Activated T-helper 2 cell treated with anti-CD3 and anti-CD28 coated beads, Interferon-gamma antibody, Interleukin-2, Interleukin-4, amounts not matched to agents 10 μg/mL and 5 μg/mL and 100 μg/mL, durations not matched to agents 14 hours and 24 hours and 36 hours (primary cell): ENCODE measurements at places on chromosomes 12 and 14.

DNA sequence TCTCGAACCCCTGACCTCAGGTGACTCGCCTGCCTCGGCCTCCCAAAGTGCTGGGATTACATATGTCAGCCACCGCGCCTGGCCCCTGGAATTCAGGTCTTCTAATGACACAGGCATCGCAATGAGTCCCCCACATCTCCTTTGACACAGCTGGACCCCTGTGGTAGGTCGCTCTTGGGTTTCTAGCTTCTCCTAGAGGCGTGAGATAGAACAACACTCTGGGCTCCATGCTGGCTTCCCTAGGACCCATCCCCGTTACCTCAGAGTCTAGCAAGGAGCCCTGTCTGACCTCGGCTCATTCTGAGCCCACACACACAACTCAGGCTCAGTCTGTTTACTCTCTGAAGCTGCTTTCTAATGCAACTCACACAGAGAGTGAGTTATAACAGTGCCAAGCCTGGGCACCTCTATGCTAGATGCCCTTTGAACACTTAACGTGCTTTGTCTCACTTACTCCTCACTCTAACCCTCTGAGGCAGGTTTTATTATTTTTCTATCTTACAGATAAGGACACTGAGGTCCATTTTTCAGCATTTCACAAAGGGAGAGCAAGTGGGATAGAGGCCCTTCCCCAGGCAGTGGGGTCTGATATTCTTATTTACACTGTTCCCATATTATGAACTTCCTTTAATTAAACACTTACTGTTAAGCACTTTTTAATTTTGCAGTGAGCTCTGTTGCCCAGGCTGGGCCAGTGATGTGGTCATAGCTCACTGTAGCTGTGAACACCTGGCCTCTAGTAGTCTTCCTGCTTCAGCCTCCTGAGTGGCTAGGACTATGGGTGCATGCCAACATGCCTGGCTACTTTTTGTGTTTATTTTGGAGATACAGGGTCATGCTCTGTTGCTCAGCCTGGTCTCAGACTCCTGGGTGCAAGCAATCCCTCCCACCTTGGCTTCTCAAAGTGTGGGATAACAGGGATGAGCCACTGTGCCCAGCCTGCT is 40.6 kb upstream of the RBM19 start:
- no peak for DNase-seq

- no peak for DNase-seq
Observed at GRCh38 chr14:25909045-25909747, 688.6 kb downstream of the NOVA1 start.

DNA sequence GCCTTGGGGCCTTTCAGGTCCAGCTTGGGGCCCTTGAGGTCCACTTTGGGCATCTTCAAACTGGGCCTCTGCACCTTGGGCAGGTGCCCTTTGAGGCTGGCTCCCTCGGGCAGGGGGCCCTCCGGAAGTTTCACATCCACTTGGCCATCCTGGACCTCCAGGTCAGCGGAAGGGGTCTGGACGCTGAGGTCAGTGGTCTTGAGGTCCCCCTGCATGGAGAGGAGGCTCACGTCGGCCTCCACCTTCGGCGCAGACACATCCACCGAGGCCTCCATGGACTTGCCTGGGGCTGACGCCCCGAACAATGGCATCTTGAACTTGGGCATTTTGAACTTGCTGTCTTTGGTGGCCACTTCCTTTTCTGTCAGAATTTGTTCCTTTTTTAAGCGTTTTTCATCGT is 25.1 kb downstream of the AHNAK2 start:
- DNase-seq, result no peak

GRCh38 chr12:40569626-40570179 is 122.5 kb upstream of the CNTN1 start:
- DNase-seq, result no peak

DNA sequence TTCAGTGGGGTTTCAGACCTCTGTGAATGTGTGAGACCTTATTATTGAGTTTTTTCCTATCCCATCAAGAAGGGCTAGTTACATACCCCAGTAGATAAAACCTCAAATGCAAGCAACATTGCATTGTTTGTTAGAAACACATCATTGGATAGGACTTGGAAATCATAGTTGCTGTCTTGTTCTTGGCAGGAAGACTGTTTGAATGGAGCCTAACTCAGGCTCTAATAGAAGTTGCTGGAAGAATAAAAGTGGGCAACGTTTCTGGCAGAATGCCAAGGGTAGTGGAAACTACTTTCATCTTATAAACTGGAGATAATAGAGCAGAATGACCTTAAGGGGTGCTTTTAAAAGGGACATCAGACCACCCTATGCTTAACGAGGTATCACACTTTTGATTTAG is 9.9 kb upstream of the PTHLH start:
- DNase-seq, result no peak

GRCh38 chr12:15453613-15454012 is 131.3 kb downstream of the PTPRO start:
- DNase-seq, result no peak

GRCh38 chr12:96120359-96121100 is 73.6 kb upstream of the ELK3 start:
- DNase-seq, result no peak

GRCh38 chr12:95642583-95642982 is 91.3 kb upstream of the USP44 start:
- no peak for DNase-seq

- DNase-seq, result no peak
Observed at GRCh38 chr14:54653712-54654469, 87.0 kb downstream of the SAMD4A start.

- no peak for DNase-seq
Observed at GRCh38 chr14:58354808-58355207, 40.9 kb upstream of the TOMM20L start.

- no peak for DNase-seq
Observed at GRCh38 chr12:7645395-7646177, 20.1 kb downstream of the APOBEC1 start.

- no peak for DNase-seq
Observed at GRCh38 chr14:105193916-105194782, 13.0 kb upstream of the NUDT14 start.

DNA sequence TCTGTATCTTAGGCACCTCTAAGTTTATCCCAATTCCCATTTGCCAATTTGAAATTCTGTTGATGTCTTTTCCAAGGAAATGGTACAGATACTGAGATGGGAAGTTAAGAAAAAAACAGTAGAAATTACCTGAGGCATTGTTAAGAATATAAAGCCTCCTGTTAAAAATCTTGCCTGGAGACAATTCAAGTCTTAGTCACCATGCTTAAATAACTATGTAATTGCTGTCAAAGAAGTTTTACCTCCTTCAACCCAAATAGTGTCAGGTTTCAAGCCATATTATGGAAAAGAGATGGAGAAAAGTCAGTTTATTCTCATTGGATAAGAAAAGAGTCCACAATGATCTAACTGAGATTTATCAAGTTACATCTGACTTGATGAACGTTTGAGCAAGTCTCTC is 974.7 kb downstream of the GALC start:
- DNase-seq, result no peak
